ENCODE measurements at places on chromosomes 6 and 20.

GRCh38 chr20:42484335-42484734 lies 705.4 kb downstream of the PTPRT start:
- DNase-seq: no peak

- no peak for DNase-seq
These were observed 103.4 kb downstream of the BMP7 start for GRCh38 chr20:57163041-57163440.

DNA sequence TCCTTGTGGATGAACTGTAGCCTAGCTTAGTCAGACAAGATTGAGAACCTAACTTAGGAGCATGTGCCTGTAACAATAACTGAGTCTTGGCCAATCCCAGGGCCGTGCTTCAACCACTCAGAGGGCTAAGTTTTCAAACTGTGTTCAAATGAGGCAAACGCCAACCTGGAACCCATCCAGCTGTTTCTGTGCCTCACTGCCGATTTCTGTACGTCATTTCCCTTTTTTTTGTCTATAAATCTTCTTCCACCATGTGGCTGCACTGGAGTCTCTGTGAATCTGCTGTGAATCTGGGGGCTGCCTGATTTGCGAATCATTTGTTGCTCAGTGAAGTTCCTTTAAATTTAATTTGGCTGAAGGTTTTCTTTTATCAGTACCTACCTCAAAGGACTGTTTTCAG lies 115.0 kb upstream of the CHD6 start:
- no peak for DNase-seq

DNA sequence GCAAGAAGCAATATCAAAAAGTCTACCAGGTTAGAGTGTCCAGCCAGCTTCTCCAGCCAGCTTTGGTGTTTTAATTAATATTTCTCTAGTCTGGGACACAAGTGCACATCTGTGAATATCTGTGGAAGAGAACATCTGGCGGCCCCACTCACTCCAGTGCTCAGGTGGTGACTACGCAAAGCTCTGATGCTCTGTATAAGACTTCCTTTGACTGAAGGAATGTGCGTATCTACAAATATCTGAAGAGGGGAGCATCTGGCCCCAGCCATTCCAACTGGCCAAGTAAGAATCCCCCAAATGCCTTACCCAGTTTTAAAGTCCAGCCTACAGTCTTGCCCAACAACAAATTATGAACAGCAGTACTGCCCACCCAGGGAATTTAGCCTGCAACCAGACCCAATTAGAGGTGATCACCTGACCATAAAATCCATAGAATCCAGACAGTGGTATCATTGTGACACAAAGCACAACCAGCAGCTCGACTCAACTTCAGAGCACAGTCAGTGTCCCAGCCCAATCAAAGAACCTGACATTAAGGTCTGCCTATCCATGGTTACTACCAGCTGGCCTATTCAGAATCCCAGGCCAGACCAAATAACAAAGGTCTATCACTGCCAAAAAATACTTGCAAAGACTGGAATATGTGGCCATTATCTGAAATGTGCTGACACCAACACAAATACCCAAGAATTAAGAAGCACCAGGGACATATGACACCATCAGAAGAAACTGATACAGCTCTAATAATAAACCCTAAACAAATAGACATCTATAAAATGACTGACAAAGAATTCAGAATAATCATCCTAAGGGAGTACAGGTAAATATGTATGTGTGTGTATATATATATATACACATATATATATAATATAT lies 76.1 kb upstream of the MANEA start:
- DNase-seq: no peak

DNA sequence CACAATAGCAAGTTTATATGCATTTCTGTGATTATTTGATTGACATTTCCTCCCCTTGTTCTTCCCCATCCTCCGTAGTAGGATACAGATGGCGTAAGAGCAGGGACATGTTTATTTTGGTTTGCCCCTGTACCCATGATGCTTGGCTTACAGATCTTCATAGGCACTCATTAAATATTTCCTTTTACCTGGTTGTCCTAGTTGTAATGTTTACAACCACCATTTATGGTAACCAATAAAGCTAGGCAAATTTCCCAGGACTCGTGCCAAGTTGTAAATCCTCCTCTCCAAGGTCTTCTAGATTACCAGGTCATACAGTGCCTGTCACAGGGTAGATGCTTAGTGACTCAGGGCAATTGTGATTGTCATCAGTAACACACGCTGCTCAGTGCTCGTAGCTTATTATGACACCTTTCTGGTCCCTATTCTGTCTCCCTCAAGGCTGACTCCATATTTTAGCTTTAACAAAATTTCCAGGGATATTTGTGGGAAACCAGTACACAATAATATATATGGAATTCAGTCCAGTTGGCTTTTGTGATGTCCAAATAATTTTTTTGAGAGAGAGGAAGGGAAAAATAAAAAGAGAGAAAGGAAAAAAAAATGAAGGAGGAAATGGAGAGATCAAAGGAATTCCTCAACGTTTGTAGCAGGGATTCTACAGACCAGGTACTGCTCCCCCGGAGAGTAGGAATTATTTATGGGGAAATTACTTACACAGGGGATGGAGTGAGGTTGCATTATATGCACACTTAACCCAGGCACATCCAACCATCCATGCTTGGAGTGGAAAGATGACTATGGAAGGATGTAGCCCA lies 24.6 kb downstream of the CYP24A1 start:
- no peak for DNase-seq

- no peak for DNase-seq
These were observed 203.5 kb downstream of the KCNQ5 start for GRCh38 chr6:72825315-72825911.

DNA sequence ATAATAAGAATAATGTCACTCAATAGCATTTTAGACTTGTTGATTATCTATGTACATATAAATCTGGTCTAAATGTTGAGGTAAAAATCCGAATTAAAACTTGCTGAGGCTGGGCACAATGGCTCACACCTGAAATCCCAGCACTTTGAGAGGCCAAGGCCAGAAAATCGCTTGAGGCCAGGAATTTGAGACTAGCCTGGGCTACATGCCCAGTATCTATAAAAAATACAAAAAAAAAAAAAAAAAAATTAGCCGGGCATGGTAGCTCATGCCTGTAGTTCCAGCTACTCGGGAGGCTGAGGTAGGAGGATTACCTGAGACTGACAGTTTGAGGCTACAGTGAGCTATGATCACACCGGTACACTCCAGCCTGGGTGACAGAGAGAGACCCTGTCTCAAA lies 34.2 kb upstream of the SUPT3H start:
- no peak for DNase-seq

GRCh38 chr6:8499540-8499939 lies 64.2 kb upstream of the SLC35B3 start:
- DNase-seq: no peak

DNA sequence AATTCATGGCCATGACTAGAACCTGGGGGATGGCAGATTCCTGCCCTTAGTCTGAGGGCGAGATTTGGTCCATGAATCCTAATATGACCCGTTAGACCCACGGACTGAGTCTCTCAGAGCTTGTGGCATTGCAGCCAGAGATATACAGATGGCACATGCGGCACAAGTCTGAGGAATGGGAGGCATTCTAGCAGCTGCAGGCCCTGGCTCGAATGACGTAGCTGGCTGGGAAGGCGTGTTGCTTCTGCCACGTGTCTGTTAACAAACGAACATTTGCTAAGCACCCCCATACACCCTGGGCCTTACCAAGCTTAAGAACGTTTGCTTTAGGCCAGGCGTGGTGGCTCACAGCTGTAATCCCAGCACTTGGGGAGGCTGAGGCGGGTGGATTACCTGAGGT lies 68.0 kb downstream of the CD164 start:
- no peak for DNase-seq

DNA sequence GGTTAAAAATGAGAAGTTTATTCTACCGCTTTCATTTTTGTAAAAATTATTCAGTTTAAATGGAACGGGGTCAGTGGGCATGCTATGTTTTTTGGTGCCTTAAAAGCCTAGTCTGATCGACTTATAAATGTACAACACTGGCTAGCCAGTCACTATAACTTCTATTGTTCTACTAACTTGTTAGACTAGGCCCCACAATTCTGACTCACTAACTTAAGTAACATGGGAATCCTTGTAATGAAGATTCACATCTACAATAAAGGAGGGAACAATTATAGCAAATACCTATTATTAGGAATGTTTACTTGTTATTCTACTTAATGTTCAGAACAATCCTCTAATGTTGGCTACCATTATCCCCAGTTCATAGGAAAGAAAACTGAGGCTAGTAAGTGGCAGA lies 28.5 kb downstream of the REPS1 start:
- no peak for DNase-seq

Data from activated naive CD4-positive, alpha-beta T cell (primary cell).